ENCODE measurements at places on chromosomes 5 and 9.

GRCh38 chr9:136530461-136531089 lies 15.3 kb downstream of the NOTCH1 start:
- DNase-seq: no peak

GRCh38 chr5:122153230-122153629 lies 23.9 kb downstream of the ZNF474 start:
- DNase-seq: no peak

DNA sequence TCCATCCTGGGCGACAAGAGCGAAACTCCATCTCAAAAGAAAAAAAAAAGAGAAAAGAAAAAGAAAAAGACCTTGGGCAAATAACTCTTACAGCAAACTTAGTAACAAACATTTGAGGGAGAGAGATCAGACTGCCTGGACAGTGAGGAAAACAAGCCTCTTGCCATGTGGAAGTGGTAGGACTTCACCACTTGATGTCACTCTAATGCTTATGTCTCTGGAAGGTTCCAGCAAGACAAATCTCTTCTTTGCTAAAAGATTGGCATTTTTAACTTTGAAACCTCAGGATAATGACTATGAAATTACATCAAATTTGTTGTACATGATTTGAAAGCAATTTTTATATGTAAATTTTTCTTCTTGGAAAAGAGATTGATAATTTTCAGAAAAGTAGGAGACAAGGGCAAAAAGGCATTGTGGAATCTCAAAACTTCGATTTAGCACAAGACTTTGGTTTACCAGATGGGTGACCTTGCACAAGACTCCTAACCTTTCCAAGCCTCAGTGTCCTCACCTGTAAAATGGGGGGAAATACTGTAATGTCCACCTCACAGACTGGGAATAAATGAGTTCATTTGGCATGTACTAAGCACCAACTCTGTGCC lies 5.4 kb downstream of the ACTL7B start:
- no peak for DNase-seq

DNA sequence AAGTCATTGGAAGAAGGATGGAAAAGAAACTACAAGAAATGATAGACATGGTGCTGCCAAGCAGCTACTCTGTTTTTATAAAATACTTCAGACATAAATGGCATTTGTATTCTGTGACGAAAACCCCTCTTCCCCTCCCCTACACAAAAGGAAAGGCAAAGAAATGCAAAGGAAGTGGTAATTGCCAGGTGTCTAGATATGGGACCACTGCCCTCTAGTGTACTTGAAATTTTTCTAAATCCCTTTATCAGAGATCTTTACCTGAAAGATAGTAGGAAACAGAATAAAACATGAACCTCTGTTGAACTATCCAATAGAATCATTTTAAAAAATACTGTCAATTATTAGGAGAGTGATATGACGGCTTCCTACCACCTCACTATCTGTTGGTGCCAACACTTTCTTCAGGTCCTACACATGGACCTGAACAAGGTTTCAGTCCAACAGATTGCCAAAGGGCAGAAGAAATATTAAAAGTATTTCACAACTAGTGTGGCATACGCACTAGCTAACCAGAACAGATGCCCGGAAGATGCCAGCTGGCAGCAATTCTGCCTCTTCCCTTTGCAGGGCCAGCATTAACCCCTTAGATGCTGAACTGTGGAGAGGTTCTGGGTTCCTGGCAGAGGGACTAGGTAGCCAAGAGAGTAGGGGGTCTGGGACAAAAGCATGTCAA lies 104.1 kb downstream of the TSSK1B start:
- no peak for DNase-seq

- DNase-seq: no peak
Measured at GRCh38 chr5:149328177-149328576, 17.1 kb upstream of the GRPEL2 start.

DNA sequence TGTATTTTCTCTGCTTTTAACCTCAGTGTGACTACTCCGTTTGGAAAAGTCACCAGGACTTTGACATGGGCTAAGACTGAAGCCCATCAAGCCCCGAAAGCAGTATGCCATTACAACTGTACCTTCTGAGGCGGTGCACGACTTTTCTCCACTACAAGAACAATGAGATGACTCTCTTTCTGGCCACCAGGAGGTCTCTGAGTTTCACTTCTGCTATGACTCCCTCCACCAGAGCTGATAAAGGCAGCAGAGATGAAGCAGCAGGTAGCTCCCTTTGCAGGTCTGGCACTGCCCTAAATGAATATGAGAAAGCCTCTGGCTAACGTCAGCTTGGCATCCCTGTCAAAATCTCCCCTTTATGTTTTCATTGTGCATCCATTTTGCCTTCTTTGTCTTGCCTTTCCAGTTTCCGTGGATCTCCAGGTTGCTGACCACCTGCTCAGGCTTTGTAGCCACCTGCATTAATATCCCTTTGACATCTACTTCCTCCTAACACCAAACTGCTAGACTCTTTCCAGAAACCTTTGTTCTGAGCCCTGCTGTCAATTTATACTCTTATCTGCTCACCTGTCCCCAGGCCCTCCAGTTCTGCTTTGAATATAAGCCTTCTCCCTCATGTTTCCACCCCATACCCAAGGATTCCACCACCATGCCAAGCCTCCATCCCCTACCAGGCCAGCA lies 221.7 kb downstream of the ZNF608 start:
- DNase-seq: no peak

GRCh38 chr9:76374783-76375559 lies 19.3 kb downstream of the RFK start:
- DNase-seq: no peak

DNA sequence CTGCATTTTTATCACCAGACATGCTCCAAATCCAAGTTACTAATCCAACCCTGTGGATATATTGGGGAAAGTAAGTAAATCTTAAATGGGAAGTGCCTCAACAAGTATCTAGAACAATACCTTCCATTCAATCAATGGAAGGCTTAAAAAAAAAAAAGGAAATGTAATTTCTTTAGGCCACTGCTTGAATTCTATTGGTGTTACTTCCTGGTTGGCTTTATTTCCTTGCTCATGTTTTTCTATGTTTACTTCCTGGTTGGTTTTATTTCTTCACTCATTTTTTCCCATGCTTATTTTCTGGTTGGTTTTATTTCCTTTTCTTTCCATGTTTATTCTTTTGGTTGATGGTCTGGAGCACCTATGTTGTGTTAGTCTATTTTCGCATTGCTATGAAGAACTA lies 363.9 kb downstream of the KDM4C start:
- DNase-seq: no peak

GRCh38 chr5:5421149-5421960 lies 1.1 kb upstream of the ICE1 start:
- peak; percentile 65 for DNase-seq

DNA sequence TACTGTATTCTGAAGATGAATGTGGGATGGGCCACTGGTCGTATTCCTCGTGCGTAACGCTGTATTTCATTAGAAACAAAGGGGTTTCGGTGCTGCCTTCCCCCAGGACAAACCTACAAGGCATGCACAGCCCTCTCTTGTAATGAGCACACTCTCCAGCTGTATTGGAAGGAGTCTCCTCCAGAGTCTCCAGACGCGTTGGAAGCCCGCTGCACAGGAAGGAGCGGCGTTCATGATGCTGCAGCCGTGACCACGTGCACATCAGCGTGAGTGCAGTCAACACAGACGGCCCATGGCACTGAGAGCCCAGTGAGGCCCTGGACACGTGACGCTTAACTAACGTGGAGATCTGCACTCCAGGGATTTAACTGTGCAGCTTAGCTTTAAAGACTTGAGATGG lies 209.0 kb upstream of the IRX1 start:
- DNase-seq: no peak

GRCh38 chr9:118829334-118829733 lies 539.9 kb downstream of the BRINP1 start:
- peak; percentile 51 for DNase-seq

GRCh38 chr5:133382661-133383579 lies 229.4 kb downstream of the FSTL4 start:
- no peak for DNase-seq

DNA sequence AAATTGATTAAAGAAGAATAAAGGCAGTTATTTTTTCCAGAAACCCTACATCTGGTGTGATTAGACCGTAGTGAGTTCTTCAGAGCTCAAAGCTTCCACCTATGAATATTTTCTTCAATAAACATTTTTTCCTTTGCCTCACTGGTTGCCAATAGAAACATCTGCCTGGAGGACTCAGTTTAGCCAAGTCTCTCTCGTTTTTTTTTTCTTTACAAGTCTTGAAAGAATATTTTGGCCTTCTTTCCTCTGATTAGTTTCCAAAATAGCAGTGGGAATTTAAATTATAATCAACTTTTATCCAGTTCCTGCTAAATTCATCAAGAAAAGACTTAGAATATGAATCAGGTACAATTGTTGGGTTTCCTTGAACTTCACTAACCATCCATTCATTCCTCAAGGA lies 897.5 kb downstream of the TLE1 start:
- no peak for DNase-seq

- DNase-seq: no peak
Measured at GRCh38 chr9:3288686-3289085, 237.1 kb downstream of the RFX3 start.

DNA sequence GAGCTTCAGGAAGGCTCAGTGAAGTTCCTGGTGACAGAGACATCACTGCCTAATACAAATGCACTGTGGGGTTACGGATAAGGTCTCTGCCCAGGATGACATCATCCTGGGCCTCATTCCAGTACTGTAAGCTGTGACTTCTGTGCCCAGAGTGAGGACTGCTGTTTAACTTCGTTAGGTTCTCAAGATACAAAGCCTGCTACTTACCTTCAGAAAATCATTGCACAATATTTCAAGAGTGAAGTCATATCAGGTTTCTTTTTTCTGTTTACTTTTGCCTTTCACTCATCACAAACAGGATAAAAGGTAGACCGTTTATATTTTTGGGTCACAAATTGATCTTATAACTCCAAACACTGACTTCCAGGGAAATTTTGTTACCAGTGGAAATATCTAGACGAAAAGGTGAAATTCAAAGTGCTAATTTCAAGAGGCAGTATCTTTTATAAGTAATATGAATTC lies 241.2 kb downstream of the PIK3R1 start:
- no peak for DNase-seq

DNA sequence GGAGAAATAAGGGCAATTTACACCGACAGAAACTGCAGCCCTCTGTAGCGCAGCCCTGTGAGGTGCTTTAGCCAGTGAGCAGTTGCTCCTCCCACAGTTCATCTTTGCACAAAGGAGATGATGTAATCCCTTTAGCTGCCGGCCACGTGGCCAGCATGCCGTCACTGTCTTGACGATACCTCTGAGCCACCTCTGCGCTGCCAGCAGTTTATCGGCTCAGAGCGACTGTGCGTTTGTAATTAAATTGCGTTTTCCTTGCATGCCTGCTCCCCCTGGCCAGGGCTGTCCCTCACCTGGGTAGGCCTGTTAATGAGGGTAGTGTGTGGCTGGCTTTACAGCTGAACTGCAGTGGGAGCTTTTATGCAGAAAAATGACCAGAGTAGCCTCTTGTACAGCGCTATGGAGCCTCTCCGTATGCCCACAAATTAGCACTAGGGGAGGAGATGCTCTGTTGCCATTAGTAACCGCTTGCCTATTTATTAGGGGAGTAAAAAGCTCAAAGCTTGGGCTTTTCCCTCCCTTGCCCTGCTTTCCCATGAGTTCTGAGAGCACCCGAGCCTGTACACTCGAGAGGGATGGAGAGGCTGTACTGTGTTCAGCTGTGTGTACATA lies 107.0 kb downstream of the TRIO start:
- peak; percentile 93 for DNase-seq

GRCh38 chr9:73133022-73133651 lies 18.5 kb upstream of the ANXA1 start:
- peak; percentile 5 for DNase-seq

DNA sequence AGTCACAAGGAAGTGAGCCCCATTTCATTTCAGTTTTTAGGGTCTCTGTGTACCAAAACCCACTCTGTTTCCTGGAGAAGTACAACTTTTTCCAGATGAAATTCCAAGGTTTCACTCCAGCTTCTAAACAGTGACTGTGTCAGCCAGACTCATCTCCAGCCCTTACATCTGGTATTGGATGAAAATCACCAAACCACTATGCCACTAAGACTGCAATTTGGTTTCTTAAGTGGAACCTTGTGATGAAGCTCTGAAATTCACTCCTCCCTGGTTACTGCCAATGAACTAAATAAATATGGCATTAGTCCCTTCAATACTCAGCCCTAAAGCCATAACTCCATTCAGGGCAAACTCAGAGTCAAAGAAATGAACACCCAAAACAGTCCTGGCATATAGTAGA lies 211.2 kb upstream of the DAPK1 start:
- DNase-seq: no peak

All from NCI-H748 treated with DMSO at 0.1 percent for 48 hours (cell line).